Activated T-cell treated with anti-CD3 and anti-CD28 coated beads, Interleukin-2, amount 50 U/mL, for 24 hours (primary cell): ENCODE measurements at places on chromosomes 2 and 18.

GRCh38 chr2:20585710-20586594, 64.9 kb downstream of the HS1BP3 start:
- no peak for DNase-seq

GRCh38 chr2:144516411-144516980, 3.4 kb downstream of the ZEB2 start:
- DNase-seq: peak; percentile 61

GRCh38 chr2:154696810-154697417, 1.6 kb upstream of the KCNJ3 start:
- no peak for DNase-seq

DNA sequence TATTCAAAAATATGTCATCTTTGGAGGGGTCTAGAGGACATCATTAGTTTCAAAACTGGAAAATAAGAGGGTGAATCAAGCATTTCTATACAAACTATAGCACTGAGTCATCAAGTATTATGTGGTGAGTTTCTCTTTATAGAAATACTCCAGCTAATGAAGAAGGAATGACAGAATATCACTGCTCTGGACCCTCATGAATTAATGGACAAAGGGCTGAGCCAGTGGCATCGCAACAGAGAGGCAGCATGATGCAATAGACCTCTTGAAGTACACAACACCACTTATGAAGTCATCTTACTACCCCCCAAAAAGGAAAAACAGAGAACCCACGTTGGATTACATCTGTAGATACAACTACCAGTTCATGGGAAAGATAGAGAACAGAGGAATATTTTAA, 27.4 kb upstream of the EIF2AK3 start:
- DNase-seq: no peak

- no peak for DNase-seq
Measured at GRCh38 chr2:67451086-67451832, 54.1 kb downstream of the ETAA1 start.

DNA sequence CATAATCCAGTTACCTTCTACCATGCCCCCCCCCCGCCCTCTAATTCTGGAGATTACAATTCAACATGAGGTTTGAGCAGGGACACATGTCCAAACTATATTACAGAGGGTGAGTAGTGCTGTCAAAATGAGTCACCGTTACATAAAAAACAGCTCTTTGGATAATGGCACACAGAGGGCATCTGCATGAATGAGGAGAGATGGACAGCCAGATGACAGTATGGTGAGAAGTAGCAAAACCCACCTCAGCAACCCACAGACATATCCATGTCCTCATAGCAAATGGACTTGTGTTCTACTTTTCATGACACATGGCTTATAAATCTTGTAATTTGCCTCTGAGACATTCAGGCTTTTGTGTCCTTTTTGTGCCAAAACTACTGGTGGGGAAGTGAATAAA, 132.0 kb downstream of the EML6 start:
- DNase-seq: no peak

- peak; percentile 37 for DNase-seq
Measured at GRCh38 chr2:127220768-127221527, 849 bp upstream of the CYP27C1 start.

- no peak for DNase-seq
Measured at GRCh38 chr2:166184789-166185188, 57.0 kb upstream of the SCN1A start.

DNA sequence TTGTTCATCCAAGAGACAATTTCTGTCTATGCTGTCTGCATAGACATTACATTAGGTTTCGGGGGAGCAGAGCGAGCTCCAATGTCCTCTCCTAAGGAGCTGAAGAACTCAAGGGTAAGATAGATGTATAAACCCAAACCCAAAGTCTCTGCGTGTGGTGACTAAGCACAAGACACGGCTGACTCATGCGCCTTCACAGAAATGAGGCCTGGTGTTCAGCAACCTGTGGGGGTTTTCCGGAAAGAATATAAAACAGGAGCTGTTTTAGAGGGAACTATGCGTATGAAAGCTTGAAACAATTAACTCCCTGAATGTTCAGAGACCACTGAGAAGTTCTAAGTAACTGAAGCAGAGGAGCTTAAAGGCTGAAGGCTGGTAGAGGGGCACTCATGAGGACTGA, 154.7 kb downstream of the SOX11 start:
- DNase-seq: no peak

DNA sequence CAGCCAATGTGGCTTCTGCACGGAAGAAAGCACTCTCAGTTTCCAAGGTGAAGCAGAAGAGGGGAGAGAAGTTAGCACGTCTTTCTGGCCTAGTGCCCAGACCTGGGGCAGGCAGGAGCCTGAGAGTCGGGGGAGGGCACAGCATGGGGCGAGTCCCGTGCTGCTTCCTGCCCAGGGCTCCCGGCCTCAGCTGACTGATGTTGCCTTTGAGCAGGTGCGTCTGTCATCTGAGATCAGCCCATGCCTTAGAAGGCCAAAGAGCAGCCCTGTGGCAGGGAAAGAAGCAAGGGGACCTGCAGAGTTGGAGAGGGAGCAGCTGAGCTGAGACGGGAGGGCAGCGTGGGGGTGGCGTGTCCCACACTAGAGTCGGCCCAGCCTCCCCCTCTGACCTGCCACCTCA, 3.3 kb downstream of the KCNIP3 start:
- DNase-seq: no peak

- no peak for DNase-seq
Measured at GRCh38 chr2:5539282-5540165, 152.7 kb upstream of the SOX11 start.

- no peak for DNase-seq
Measured at GRCh38 chr2:2810504-2810903, 479.4 kb upstream of the MYT1L start.

GRCh38 chr2:43429369-43429768, 166.5 kb downstream of the THADA start:
- no peak for DNase-seq

DNA sequence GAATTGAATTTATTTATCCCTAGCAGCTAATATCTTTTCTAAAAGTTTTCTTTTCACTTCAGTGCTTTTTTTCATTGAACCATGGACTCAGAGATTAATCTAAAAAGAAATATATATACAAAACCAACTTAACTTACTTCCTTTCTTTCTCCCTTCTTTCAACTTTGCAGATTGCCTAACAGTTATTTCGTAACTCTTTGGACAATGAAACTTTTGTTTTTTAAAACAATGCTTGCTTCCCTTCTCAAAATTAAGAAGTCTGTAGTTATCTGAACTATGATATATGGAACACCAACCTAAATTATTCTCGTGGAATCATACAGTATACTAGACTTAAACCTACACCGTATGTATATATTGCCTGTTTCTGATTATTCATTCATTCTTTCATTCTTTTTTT, 62.9 kb downstream of the MIB1 start:
- DNase-seq: no peak

DNA sequence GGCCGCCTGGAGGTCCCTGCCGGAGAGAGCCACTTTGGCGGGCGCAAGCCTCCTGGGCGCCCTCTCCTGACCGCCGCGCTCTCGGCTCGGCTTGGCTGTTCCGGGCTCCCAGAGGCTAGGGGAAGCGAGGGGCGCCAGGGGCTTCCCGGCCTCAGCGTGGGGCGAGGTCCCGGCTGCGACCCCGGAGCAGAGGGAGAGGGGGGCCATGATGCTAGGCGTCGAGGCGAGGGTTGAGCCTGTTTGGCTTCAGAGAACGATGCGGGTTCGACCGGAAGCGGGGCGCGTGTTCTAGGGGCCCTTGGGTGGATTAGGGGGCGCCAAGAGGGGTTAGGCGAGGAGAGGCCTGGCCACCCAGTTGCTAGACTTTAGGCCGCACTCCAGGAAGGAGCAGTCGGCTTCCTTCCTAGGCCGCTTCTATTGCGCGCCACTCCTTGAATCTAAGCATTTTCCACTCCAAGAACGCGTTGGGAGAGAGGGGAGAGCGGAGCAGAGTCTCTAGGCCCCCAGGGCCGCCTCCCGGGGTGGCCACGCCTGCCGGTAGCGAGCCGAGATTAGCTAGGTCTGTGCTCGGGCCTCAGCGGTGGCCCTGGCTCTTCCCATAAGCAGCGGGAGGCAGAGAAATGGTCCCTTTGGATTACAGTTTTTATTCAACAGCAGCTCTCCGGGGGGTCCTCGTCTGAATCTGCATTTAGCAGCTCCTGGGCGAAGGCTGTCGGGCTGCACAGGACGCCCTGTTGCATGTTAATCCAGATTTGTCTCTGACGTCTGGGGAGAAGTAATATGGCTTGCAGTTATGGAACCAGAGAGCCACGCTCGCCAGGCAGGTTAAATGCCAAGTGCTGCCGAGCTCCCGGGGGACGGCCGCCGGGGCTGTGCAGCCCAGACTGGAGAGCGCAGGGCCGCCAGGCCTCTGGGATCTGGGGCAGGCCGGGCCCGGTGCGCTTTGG, 11.3 kb downstream of the MEIS1 start:
- no peak for DNase-seq

- no peak for DNase-seq
Measured at GRCh38 chr18:55775972-55776371, 188.0 kb upstream of the TCF4 start.

DNA sequence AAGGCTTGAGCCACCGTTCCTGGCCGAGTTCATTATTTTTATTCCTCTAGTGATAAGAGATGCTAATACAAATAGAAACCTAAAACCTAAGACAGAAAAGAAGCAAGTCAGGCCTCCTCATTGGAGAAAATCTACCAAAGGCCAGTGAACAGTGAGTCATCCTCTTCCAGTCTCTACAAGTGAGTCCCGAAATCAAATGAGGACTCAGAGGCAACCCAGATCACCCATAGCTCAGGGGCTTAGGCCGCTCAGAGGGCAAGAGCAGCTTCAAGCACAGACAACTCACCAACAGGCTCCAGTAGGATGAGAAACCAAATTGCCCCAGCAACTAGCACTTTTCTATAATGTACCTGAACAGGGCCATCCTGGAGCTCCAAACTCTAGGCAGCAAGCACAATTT, 42.7 kb upstream of the ACMSD start:
- DNase-seq: no peak

GRCh38 chr2:39757156-39757555, 21.9 kb downstream of the THUMPD2 start:
- no peak for DNase-seq

DNA sequence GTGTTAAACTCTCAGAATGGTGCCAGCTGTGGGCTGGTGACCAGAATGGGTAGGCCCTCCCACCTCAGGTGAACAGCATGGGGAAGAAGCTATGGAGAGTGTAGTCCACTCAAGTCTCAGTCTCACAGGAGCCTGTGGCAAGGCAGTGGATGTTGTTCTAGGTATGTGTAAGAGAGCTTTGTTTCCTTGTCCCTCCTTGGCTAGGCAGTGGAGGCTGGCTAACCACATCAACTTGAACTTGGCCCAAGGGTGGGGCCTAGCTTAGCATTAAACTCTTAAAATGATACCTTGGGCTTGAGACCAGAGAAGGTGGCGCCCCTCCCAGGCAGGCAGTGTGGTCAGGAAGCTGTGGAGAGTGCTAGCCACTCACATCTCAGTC, 53.2 kb upstream of the SLC4A10 start:
- DNase-seq: no peak

DNA sequence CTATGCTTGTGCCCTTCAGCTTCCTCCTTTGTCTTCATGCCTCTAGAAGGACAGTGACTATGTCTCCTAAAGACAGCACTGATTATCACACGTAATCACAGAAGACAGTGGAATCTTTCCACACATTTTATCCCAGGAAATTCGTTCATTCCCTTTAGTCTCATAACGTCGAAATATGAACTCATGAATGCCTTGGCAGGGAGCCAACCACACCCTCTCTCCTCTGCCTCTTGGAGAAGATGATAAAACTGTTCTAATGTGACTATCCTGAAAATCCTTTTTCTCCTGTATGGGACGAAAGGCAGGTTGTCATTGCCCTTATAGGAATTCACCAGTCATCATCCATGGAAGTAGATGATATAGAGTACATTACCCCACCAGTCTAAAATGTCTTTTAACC, 726.6 kb upstream of the FANCL start:
- DNase-seq: no peak

DNA sequence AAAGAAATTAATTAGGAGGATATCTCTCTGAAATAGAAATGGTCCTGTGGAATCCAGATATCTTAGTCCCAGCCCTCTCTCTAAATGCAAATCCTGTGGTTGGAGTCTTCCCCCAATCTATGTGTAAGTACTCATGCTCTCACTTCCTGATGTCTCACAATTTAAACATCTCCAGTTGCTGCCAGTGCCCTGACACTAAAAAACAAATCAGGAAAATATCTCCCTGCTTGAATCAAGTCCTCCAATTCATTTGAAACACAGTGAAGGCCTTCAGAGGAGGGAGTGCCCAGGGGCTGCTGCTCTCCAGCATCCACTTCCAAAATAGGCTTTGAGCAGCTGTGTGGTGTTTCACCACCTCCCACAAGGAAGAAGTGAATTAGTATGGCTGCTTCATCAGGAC, 413.8 kb downstream of the RAD51AP2 start:
- no peak for DNase-seq

DNA sequence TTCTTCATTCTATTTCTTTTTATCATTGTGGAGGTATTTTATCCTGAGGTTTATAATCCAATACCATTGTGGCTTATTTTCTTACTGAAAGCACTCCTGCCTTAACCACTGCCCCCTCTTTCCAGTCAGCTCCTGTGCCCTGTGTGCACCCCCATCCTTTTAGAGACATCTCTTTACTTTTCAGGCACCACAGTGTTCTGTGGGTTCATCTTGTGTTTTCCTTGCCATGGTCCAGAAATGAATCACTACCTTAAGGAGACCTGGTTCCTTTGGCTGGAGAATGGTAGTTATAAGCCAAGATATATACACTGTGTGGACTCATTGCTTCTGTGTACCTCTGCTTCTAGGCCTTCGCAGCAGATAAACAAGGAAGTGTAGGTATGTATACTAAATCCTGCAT, 278.3 kb downstream of the PTGR3 start:
- no peak for DNase-seq

DNA sequence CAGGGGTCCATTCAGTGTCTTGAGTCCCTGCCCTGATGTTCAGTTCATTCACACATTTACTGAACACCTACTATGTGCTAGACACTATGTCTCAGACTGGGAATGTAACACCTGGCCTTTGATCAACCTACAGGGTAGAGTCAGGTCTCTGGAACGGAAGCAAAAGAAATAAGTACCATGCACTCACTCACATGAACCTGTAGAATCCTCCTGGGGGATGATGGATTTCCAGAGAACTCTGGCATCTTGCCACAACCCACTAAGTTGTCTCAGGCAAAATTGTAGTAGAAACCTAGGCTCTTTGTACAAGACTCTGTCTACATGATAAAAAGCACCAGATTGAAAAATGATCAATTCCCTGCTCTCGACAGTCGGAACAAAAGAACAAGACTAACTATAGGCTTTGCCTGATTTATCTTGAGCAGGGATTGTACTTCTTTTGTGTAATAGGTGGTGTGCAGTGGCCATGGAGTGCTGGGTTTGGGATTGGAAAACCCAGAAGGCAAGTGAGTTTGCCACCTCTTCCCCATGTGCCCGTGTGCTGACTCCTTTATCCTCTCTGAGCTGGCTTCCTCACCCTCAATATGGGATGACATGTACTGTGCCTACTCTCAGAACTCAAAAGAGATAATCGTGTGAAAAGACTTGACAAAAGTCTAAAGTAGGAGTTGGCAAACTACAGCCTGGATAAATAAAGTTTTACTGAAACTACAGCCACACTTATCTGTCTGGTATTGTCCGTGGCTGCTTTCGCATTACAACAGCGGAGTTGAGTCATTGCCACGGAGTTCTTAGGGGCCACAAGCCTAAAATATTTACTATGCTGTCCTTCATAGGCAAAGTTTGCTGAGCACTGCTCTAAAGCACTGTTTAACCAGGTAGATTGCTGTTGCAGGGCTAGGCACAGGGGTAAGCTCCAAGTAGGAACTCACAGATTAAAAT, 4.4 kb downstream of the CAPN14 start:
- no peak for DNase-seq

GRCh38 chr2:168552450-168552856, 96.4 kb downstream of the CERS6 start:
- DNase-seq: no peak
